T-helper 2 cell (primary cell): ENCODE measurements at places on chromosomes 6 and 20.

DNA sequence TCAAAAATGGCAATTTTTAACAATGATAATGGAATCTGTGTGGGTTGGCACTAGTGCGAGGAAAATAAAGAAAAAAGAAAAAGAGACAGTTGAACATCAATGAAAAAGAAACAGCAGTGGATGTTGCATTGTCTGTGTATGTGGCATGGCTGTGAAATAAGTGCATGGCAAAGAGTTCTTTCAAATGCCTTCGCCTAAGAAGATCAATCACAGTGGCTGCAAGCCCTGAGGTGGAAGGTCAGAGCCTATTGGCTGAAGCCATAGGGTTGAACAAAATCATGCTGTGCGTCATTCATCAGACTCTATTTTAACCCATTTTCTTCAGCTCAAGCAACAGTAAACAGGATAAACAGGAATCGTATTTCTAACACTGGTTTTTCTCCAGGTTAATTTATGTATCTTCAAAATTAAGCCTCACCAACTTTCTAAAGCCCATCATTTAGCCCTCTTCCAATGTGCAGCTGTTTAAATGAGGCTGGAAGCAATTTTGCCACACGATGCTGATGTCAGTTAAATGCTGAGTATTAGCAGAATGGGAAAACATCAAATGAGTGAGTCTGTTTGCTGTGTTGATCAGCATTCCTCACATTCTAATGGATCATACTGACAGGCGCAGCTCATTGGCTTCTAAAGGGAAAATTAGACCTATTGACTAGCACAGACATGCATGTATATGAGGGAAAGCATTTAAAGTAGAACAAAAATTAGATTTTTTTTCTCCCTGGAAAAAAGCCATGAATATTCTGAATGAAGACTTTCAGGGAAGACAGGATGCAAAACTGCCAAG is 955.9 kb upstream of the EYS start:
- DNase-seq: no peak

- DNase-seq: peak; percentile 10
These were observed 10.2 kb upstream of the KIF16B start for GRCh38 chr20:16583474-16583873.

GRCh38 chr6:21033575-21034026 is 499.3 kb downstream of the CDKAL1 start:
- no peak for DNase-seq

DNA sequence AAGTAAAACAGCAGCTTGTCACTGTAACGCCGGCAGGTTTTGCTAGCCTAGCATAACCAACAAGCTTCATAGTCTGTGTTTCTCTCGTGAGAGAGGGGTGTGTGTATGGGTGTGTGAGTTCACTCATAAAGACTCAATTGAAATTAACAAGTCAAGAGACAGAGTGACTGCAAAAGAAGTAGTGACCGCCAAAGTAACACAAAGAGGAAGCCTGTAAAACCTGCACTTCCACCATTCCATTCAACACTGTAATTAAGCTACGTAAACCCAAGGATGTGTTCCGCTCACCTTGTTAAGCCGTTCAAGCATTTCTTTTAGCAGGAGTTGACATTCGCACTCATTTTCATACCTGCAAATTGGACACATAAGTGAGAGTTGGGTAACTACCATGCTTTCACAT is 6.6 kb downstream of the BFSP1 start:
- no peak for DNase-seq

- DNase-seq: no peak
These were observed 34.0 kb downstream of the SYNDIG1 start for GRCh38 chr20:24503352-24503931.

GRCh38 chr6:12751694-12752325 is 35.2 kb downstream of the PHACTR1 start:
- no peak for DNase-seq

- DNase-seq: no peak
These were observed 46.7 kb downstream of the LRRN4 start for GRCh38 chr20:6007094-6007528.

GRCh38 chr6:33663727-33664449 is 42.8 kb downstream of the ITPR3 start:
- no peak for DNase-seq

DNA sequence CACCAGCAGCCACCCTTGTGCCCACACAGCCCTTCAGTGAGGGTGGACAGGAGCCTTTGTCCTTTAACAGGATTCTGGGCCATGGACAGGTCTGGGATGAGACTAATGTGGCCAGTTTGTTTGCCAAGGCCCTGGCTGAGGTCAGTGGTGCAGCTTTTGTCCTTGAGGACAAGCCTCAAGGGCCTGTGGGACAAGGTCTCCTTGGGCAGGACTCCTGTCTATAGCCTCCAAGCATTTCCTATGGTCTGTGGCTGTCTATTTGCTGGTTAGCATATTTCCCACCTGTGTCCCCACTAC is 44.1 kb downstream of the SUN5 start:
- DNase-seq: no peak

- no peak for DNase-seq
These were observed 47.1 kb upstream of the ENTPD6 start for GRCh38 chr20:25148181-25148981.

- DNase-seq: no peak
These were observed 593.1 kb downstream of the PKHD1 start for GRCh38 chr6:51494342-51494741.

- no peak for DNase-seq
These were observed 707.0 kb downstream of the EPM2A start for GRCh38 chr6:145028144-145028818.

GRCh38 chr6:113464960-113465359 is 392.2 kb upstream of the MARCKS start:
- DNase-seq: no peak

DNA sequence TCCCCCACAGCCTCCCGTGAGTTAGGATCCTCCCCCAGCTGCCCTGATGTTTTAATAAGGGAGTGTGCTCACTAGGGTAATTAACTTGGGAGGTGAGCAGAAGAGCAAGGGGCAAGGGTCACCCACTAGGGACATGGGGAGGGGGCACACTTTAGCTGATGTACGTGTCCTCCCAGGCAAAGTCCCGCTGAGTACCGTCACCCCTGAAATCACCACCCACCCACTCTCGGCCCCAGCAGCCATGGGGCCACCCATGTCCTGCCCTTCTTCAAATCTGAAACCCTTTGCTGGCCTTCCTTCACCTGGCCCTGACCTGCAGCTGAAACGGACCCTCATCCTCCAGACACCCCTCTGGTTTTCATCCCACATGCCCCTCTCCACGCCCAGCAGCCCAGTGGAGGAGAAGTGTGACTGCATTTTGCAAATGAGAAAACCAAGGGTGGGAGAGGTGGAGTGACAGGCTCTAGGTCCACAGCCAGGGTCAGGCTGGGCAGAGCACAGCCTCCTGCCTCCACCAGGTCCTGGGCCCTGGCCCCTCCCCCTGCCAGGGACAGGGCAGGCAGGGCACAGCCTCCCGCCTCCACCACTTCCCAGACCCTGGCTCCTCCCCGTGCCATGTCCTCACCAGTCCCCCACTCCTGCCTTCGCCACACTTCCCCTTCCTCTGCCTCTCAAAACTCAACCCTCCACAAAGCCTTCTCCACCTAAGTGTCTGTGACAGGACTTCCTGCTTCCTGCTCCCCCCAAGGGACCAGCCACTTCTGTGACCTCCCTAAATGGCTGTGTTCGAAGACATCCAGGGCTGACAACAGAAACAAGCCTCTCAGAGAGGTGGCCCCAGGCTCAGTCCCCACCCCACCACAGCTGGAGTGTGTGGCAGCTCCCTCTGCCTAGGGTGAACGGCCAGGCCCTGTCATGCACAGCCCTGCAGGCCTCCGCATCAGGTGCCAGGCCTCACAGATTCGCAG is 15.1 kb downstream of the ACSS1 start:
- no peak for DNase-seq

- no peak for DNase-seq
These were observed 8.5 kb downstream of the TAP2 start for GRCh38 chr6:32830017-32830416.

DNA sequence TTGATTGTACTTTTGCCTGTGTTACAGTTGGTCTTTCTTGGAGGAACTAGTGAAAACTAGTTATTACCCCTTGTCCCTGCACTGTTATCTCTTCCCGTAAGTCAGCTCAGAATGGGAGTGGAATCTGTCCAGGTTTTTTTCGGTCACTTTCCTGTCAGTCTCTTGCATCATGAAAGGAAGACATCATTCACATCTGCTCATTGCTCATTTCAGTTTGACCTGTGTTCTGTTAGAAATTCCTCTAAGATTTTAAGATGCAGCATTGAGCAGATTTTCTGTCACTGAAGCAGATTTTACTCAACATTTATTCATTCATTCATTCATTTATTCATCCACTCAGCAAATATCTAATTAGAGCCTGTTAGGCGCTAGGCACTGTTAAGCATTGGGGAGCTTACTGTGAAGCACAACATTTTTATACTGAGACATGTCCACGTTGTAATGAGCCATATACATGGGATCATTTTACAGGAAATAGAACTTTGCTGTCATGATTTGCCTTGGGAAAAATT is 33.1 kb upstream of the HINT3 start:
- DNase-seq: no peak

DNA sequence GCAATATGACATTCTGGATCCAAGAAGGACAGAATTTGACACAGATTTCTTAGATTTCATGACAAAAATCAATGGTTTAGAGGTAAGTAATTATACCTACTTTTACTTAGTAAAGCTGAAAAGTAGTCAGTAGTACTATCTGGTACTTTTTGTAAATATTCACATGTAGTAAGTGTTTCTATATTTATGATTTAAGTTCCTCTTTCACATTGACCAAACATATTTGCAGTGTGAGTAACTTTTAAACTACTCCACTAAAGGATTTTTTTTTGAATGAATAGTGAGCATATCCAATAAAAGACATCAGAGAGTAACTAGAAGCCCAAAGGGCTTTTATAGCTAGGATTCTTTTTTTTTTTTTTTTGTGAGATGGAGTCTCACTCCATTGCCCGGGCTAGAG is 60.8 kb downstream of the DNAH8 start:
- DNase-seq: no peak

- no peak for DNase-seq
These were observed 3.2 kb upstream of the DYNLRB1 start for GRCh38 chr20:34512955-34513419.
